ENCODE measurements at places on chromosomes 3 and 15.

GRCh38 chr3:118742760-118743159, 291.9 kb downstream of the IGSF11 start:
- DNase-seq = no peak

- DNase-seq = no peak
Observed at GRCh38 chr3:28080716-28081115, 160.7 kb upstream of the CMC1 start.

- DNase-seq = peak; percentile 51
Observed at GRCh38 chr15:92808598-92809063, 91.5 kb upstream of the CHD2 start.

DNA sequence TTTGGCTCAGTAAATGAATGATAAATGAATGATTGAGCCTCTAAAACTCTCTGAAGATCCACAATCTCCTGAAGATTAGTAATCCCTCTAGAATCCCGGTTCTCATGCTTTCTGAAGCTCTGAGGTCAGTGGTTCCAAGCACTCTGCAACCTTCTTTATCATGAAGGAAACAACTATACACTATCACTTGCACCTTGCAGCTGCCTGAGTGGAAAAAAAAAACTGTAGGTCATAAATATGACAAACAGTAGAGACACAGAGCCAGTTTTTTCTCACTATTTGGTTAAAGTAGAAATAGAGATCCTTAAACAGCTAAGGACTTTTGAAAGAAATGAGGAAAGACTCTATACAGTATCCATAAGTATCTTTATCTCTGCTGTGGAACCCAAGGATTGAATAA, 122.0 kb upstream of the CRBN start:
- no peak for DNase-seq

- DNase-seq = no peak
Observed at GRCh38 chr3:115082260-115082659, 64.8 kb downstream of the ZBTB20 start.

- DNase-seq = no peak
Observed at GRCh38 chr3:177411201-177411600, 213.9 kb upstream of the TBL1XR1 start.

DNA sequence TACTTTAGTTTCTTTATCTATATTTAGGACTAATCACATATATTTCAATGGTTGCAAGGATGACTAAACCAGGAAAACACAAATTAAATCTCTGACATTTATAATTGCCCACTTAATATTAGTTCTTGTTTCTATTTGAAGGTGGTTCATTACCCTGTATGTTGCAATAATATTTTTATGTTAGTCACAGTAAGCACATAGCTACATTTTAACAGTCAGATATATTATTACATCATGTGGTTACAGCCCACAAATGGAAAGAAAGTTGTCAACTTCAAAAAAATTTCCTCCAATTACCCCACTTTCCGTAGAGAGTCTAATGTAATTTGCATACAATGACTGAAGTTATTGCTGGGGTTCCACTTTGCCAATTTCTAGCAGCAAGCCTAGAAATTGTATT, 114.6 kb downstream of the TUSC7 start:
- no peak for DNase-seq

GRCh38 chr3:58034738-58035523, 26.7 kb downstream of the FLNB start:
- no peak for DNase-seq

- no peak for DNase-seq
Observed at GRCh38 chr3:122973893-122974615, 53.5 kb downstream of the SEMA5B start.

- no peak for DNase-seq
Observed at GRCh38 chr3:139105154-139105702, 60.5 kb upstream of the PRR23C start.

- DNase-seq = no peak
Observed at GRCh38 chr3:30232142-30232541, 374.3 kb upstream of the TGFBR2 start.

DNA sequence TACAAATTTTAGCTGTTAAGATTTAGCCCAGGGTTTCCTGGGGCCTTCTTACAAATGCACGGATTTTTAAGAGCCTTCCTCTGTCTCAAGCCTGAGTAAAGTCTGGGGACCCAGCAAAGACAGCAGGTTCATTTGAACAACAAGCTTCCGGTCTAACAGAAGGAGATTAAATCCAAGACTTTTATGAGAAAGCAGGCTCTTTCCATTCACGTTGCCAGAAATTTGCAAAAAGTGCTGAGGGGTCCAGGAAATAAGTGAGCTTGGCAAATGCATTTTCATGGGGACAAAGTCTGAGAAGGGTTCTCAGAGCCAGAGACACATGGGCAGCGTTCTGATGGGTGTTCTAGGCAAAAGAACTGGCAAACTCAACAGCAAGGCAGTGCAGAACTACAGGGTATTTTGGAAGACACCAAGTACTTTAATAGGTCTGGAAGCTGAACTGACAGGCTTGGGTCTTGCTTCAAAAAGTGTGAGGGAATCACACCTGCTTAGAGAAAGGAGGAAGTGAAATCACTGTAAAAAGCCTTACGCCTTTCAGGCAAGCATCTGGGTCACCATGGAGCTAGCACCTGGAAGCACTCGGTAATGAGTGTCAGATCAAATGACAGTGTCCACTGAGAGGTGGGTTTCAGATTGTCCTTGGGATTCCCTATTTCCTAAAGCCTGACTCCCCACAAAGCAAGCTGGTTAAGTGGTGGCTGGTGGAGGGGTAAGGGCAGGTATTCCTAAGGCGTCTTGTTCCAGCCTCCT, 115.8 kb upstream of the ARHGEF3 start:
- no peak for DNase-seq

- DNase-seq = no peak
Observed at GRCh38 chr3:6785726-6786125, 75.2 kb upstream of the GRM7 start.

DNA sequence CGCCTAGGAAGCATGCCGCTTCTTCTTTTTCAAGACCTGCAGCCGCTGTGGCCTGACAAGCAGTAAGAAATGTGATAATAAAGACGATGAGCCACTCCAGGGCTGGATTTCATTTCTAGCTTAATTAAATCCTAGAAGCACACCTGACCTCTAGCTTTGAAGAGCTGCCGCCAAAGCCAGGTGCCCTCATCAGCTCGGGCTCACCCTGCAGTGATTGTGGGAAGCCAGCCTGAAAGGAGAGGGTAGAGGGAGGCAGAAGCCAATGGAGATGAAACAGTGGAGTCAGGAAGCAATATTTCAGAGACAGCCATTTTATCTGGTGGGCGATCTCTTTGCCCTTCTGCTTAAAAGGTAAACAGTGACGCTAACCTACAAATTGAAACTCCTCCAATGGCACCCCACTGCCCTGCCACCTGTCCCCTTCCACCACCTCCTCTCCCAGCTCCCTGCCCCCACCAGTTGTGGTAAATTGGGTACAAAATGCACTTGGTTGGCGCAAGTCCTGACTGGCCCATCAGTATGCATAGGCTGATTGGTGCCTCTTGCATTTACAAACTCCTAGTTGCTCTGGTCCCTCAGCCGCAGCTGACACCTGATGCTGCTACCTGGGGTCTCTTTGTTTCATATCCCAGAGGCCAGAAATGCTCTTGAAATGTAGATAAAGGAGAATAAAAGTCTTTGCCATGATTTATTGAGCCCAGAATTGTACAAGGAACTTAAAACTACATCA, 385.3 kb downstream of the PDCD6IP start:
- DNase-seq = no peak

DNA sequence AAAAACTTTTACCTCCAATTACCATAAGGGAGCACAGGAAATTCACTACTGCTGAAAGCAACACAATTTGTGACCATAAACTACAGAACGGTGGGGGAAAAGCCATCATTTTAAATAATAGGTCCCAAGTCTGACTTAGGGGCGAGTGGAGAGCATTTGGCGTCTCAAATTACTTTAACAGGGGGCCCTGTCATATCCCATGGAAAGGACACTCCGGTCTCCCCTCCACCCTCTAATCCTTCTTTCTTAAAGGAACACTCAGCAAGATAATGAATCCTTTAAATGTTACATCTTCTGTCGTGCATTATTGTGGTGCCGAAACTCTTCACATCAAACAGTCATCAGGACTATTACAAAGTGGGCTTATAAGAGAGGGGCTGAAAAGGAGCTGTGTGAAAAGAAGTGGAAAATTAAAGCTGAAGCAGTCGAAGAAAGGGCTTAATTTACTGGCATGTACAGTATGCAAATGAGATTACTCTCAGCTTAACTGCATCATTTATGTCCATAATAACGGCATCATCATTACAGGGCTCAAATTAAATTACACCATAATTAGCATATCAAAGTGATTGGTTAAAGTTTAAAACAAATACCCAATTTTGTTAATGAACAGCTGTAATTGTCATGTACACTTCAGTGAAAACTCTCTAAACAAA, 342.2 kb downstream of the FOXP1 start:
- DNase-seq = no peak

GRCh38 chr3:189395825-189396224, 224.1 kb downstream of the TPRG1 start:
- no peak for DNase-seq

- no peak for DNase-seq
Observed at GRCh38 chr15:77057072-77057471, 13.8 kb downstream of the TSPAN3 start.
